Hair follicular keratinocyte (primary cell): ENCODE measurements at places on chromosomes 11 and 22. TPM values are rescaled to one million over a fixed set of nuclear protein-coding genes. Genes with fewer than 3 reads are reported as not detected.

Gene SULT4A1
- total RNA-seq: 0.08 TPM in 1 of 2 replicates, not detected in the other

Gene PAMR1
- total RNA-seq: 1.6 and 12.7 TPM in 2 replicates

Gene FIBIN
- 0.46 and 1.7 TPM in 2 replicates for total RNA-seq

Gene APOBEC3A
- total RNA-seq: not detected in 2 replicates

Gene CHEK2
- total RNA-seq: 11.6 and 33.8 TPM in 2 replicates

Gene CD3E
- total RNA-seq: not detected in 2 replicates
